ENCODE measurements at places on chromosomes 12 and 14. TPM values are rescaled to one million over a fixed set of nuclear protein-coding genes. Genes with fewer than 3 reads are reported as not detected.

- no peak for DNase-seq
Measured at GRCh38 chr14:102351023-102351422, 11.7 kb downstream of the CINP start.

TSPAN9 gene
- total RNA-seq = 62.9 TPM

TPH2 gene
- total RNA-seq = not detected

GRCh38 chr12:77384941-77385340, 319.6 kb upstream of the E2F7 start:
- DNase-seq = no peak

DNA sequence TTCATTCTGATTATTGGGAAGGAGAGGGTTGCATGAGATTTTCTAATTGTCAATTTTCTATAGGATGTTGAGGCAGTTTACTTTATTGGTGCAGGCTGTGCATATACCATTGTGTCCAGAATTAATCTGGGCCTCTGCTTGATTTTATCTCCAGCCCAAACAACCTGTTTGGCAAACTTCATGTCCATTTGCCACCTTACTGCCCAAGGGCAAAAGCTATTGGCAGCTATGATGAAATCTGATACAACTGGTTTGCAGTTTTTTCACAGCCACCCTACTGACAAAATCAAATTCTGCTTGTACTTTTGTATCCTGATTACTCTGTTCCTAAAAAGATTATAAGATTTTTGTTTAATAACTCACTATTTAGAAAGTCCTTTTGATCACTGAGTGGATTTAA, 789.2 kb upstream of the FBXO33 start:
- DNase-seq = no peak

MAP3K9 gene
- total RNA-seq = 5.2 TPM

GRCh38 chr12:28652239-28652638, 462.0 kb downstream of the CCDC91 start:
- no peak for DNase-seq

DNA sequence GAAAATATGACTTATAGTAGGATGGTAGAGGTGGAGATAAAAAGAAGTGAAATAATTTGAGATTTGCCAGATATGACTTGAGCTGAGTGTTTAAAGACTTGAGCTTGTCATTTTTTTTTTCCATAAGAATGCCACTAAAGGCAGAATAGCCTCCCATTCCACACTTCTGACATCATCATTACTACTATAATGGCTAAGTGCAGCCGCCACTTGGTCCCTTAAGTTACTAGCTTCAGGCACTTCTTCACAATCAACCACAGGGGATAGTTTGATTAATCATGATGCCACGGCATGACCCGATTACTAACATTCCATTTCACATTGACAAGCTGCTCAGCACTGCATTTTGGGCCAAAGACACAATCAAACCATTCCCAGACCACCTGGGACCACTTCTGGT, 127.9 kb downstream of the EFCAB11 start:
- DNase-seq = no peak

KSR2 gene
- total RNA-seq = under 0.01 TPM

A2M gene
- 2,199 TPM for total RNA-seq

RASSF3 gene
- 9.1 TPM for total RNA-seq

DNA sequence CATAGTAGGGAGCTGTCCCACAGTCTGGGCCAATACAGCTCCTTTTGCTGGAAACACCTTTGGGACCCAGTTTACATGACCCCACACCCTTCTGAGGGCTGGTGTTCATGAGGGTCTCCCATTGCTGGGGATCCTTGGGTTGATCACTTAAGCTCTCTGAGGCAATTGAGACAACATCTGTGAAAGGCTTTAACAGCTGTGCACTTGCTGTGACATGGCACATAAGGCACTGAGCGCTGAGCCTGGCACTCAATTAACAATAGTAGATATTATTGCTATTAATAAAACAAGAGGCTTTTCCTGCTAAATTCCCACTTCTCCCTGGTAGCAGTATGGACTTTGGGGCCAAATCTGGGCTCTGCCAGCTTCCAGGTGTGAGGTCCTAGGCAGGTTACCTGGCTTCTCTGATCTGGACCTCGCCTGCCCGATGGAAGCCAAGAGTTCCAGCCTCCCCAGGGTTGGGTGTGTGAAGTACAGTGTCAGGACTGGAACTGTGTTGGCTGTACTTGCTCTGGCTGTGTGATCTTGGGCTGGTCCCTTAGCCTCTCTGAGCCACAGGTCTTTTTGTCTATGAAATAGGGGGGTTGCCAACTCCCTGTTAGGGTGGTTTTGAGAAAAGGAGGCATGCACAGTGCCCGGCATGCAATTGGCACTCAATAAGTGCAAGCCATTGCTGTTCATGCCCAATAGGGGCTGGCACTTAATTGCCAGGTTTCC, 3.1 kb downstream of the SH2B3 start:
- DNase-seq = no peak

DNA sequence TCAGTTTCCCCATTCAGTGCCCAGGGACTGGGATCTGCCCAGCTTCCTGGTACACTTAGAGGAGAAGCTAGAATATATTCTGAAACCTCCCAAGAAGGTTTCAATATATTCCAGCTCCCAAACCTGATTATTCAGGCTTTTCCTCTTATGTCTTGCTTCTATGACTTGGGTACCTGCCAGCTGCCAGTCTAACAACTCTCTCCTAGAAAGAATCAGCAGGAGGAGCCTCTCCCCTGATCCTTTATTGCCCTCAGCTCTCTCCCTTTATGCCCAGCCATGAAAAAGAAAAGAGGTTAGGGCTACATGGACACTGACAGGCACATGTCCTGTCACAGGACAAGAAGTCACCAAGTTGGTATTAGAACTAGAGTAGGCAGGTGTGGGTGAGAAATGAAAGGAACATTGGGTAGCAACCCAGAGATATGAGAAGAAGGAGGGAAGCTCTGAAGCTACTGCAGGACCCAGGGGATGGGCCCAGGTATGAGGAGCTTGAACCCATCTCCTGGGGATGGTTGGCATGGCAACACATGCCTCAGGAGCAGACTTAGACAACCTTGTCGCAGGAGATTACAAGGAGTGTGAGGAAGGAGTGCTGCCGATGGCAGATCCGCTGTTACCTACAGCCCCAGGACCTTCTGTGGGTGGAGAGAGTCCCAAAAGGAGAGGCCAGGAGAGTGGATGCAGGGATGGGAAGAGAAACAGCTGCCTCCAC, 2.0 kb upstream of the CACNB3 start:
- no peak for DNase-seq

- no peak for DNase-seq
Measured at GRCh38 chr12:97758194-97758501, 295.5 kb downstream of the RMST start.

DNA sequence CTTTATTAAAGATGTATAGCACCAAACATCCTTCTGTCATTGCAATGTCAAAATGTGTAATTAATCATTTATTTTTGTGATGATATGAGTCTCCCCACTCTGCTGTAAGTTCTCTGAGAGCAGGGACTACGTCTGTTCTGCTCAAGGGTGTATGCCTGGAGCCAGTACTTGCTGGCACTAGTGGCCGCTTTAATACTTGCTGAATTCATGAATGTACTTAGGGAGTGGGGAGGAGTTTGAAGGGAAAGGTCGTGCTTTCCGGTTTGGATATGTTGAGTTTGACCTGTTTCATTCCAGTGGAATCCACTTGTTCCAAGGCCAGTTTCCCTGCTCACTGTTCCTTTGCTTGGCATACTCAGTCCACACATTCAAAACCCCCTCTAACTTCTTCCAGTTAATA, 1.9 kb upstream of the DCAF5 start:
- DNase-seq = no peak

AKAP3 gene
- 1.6 TPM for total RNA-seq

GRCh38 chr12:12818701-12819100, 5.6 kb downstream of the DDX47 start:
- no peak for DNase-seq

- DNase-seq = no peak
Measured at GRCh38 chr12:2256915-2257314, 204.1 kb downstream of the CACNA1C start.

DNA sequence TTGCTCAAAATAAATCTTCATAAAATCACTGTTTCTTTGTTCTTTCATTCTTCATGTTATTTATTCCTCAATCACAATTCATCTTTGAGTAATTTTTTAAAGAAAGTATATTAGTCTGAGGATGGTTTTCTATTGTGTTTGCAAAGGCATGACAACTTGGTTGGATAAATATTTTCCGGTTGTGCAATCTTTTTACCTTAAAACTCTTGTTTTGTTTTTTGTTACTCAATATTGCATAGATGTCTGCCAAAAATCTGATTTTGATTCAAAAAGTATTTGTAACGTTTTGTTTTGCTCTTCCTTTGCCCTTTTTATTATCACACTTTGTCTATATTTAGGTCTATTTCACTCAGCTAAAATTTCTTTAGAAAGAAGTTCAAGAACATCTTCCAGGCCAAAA, 86.2 kb upstream of the SYT1 start:
- DNase-seq = no peak

RNF212B gene
- 0.17 TPM for total RNA-seq

- DNase-seq = peak; percentile 29
Measured at GRCh38 chr14:72607386-72608130, 286.3 kb downstream of the DPF3 start.

CLEC1B gene
- total RNA-seq = 29.8 TPM
